ENCODE measurements at places on chromosomes 6 and 20. TPM values are rescaled to one million over a fixed set of nuclear protein-coding genes. Genes with fewer than 3 reads are reported as not detected.

DNA sequence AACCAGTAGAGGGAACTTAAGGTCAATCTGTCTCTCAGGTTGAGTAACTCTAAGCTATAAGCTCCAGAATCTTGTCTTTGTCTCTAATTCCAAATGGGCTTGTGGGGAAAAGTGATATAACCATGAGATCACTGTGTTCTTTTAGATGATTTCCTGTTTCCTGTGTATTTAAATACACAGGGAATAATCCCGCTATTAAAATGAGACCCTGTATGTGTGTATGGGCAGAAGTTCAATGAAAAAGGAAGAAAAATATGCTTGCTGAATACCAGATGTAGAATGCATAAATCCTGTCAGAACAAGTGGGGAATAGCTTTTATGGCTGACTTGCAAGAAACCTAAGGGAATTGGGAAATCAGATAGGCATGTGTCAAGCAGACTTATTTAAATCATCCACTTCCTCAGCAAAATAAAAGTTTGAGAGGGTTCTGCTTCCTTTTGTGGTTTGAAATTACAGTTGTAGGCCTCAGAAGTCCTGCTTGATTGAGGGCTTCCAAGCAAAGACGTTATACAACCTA lies 164.7 kb upstream of the PDE7B start:
- no peak for DNase-seq

The ALDH8A1 gene
- total RNA-seq = 0.35 TPM

- no peak for DNase-seq
Observed at GRCh38 chr6:134031696-134032255, 20.6 kb downstream of the SLC2A12 start.

The EPHA7 gene
- total RNA-seq = 8.8 TPM

The MCCD1 gene
- total RNA-seq = not detected

GRCh38 chr20:18907353-18907752 lies 93.8 kb downstream of the SCP2D1 start:
- no peak for DNase-seq

DNA sequence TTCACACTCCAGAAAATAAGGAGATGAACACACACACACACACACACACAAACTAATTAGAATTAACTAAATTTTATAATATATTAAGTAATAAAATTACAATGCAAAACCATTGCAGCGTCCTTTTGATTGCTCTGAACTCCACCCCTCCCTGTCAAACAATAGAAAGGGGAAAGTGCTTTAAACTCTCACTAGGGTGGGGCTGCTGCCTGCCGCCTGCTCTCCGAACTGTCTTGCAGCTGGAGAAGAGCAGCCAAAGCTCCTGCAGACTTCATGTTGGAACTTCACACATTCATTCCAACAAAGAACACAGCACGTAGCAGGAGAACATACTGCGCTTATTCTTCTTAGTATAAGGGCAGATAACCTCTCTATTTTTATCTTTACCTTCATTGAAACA lies 83.2 kb downstream of the GCLC start:
- DNase-seq = no peak

DNA sequence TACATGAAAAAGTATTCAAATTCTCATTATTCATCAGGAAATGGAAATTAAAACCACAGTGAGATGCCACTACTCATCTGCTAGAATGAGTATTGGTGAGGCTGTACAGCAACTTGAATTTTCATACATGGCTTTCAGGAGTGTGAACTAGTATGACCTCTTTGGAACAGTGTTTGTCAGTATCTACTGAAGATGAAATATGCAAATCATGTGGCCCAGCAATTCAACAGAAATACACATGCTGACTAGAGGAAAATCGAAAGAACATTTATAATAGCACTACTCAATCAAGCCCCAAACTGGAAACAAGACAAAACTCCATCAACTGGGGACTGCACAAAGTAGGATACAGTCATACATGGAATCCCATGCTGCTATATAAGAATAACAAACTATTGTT lies 102.2 kb downstream of the DCDC2 start:
- DNase-seq = no peak

Data from right atrium auricular region (tissue), 2 donors.